ENCODE measurements at places on chromosomes 1 and 21.

GRCh38 chr1:40870135-40870728, 8.1 kb upstream of the CITED4 start:
- no peak for DNase-seq

DNA sequence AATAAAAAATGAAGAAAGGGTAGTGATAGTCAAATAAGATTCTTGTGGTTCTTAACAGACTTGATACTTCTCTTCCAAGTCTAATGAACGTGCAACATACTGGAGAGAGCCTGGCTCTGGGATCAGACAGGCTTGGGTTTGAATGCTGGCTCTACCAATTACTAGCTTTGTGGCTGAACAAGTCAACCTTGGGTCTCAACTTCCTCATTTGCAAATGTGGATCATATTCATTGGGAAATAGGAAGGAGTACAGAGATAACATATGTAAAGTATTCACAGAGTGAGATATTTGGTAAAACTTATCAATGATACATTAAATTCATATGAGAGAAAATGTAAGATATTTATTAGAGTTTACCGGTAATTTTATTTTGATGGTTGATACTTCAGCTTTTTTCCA, 2.0 kb downstream of the EDEM3 start:
- no peak for DNase-seq

GRCh38 chr1:240004086-240004749, 87.5 kb upstream of the FMN2 start:
- DNase-seq: peak; percentile 44

DNA sequence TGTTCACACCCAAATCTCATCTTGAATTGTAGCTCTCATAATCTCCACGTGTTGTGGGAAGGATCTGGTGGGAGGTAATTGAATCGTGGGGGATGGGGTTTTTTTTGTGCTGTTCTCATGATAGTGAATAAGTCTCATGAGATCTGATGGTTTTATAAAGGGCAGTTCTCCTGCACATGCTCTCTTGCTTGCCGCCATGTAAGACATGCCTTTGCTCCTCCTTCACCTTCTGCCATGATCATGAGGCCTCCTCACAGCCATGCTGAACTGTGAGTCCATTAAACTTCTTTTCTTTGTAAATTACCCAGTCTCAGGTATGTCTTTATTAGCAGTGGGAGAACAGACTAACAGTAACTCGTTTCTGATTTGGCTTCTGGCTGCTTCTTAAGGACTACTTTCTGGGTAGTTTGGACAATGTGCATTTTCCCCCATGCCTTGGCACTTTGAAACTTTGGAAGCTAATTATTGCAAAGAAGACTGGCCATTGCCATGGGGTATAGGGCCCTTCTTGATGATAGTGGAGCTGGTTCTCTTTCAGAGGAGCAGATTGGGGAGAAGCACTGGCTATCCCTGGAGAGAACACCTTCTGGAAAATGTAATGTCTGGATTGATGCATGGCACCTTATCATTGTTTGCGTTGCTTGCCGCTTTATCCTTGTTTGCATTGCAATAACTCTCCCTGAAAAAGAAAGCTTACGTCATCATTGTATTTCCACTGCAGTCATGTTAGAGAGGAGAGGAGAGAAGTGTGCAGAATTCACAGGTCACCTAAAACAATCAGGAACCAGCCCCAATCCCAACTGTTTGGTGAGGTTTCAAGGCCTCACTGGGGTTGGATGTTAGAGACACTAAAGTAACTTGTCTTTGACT, 5.9 kb downstream of the CNIH3 start:
- no peak for DNase-seq

DNA sequence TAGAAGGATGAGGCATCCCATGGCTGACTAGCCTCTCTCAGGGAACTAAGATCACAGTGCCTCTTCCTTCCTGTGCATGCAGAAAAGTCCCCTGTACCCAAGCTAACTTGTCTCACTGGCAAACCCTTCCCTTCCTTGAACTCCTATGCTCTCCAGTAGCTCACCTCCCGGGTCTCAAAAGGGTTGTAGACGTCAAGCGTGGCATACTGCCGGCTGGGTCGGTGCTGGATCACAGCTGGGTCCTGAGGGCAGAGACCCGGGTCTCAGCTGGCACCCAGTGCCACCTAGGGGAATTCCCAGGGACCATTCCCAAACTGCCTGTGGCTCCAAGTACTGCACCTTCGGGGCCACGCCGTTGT, 688 bp downstream of the SCAMP3 start:
- DNase-seq: no peak
